ENCODE measurements at places on chromosomes 5 and 9.

DNA sequence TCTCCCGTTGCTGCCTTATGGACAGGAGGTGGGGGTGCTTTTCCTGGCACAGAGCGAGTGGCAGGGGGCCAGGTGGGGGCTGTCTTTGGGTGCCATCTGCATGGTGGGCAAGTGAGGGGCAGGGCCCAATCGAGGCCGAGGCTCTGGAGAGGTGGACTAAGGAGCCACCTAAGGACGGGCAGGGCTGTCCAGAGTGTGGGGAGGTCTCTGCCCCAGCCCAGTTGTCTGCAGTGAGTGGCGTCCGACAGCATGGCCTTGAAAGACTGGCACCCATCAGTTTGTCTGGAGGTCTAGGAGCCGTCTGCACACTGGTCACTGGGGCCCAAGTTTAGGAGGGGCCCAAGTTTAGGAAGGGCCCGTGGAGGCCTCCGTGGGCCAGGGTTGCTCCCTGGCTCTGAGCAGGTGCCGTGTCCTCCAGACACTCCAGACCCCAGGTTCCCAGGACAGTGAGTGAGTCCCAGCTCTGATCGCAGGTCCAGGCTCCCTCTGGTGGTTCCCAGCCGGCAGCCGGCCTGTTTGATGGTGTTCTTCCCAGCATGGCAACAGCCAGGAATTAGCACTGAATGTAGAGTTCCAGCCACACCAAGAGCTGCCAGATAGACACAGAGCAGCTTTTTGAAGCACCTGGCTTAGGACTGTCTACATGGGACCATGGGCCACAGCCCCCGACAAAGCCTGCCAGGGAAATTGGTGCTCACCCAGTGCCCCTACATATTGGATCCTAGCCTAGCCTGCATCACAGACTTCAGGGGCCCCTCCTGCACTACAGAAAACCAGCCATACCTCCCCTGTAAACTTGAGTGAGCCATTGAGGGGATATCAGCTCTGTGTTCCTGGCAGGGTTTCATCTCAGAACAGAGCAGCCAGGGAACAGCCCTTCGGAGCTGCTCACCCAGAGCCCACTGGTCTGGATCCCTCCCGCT lies 120.9 kb downstream of the WNK2 start:
- no peak for DNase-seq

DNA sequence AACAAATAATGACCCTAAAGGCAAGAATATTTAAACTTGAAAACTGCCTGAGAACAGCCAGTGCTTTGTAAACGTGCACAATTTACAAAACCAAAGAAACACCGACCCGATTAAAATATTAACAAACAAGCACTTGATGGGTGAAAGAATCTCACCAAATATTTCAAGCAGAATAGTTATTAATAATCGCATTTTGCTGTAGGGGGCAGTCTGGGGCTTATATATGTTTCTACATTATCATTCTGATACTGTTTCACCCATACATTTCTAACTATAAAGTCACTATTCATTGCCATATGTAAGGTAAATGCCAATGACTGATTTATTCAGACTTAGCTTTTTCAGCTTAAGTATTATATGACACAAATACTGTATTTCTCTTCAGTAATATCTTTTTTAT lies 37.7 kb downstream of the UBAP2 start:
- no peak for DNase-seq

GRCh38 chr9:114499528-114499927 lies 5.7 kb downstream of the WHRN start:
- DNase-seq = no peak

DNA sequence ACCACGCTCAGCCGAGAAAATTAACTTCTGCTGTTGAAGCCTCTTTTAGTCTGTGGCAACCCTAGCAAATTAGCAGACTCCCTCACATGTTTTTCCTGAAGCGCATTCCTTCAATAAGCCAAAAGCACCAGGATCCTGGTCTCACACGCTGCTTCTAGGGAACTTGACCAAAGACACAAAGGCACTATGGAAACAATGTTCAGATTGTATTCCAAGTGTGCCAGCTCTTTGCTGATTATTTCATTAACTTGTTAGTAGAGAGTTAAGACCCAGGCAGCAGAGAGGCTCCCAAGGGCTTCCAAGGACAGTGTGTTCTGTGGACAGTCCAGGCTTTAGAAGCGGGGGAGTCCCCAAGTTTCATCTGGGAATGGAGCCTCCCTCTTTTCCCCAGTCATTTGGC lies 94.4 kb upstream of the BASP1 start:
- no peak for DNase-seq

- DNase-seq = no peak
Observed at GRCh38 chr5:172635038-172635437, 6.0 kb upstream of the NEURL1B start.

GRCh38 chr5:16994565-16994964 lies 58.5 kb upstream of the MYO10 start:
- DNase-seq = no peak

DNA sequence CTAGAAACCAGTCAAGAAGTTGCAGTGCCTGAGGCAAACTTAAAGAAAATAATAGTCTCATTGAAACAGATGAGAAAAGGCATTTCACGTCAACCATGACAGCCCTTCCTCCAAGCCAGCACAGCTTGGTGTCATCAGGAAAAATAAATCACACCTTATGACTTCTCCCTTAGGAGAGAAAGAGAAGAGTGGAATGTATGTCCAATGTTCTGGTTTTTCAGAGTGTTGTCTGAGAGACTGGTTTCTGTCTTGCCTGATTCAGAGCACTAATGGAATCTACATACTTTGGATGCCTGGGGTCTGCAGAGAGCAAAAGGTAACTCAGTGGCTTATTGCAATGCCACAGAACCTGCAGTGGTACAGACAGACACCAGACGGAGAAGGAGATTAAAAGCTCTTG lies 105.5 kb upstream of the PDE4D start:
- no peak for DNase-seq

DNA sequence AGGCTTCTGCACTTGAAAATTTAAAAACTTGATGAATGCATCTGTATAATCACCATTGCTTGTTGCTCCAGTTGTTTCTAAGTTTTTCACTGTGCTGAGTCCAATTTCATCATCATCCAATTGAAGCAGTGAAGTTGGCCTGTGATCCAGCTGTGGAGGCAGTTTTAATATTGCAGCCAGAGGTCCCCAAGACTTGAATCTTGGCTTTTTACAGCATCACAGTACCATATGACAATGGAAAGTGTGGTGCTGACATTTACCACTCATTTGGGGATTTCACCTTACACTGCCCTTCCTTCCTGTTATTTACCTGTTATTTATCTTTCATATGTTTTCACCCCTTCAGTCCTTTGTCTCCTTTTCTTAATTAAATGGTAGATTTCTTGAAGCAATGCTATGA lies 76.2 kb upstream of the SPIN1 start:
- DNase-seq = no peak

- DNase-seq = no peak
Observed at GRCh38 chr9:89372979-89373378, 54.7 kb downstream of the SECISBP2 start.

GRCh38 chr5:134592141-134592746 lies 40.4 kb downstream of the SAR1B start:
- DNase-seq = no peak

DNA sequence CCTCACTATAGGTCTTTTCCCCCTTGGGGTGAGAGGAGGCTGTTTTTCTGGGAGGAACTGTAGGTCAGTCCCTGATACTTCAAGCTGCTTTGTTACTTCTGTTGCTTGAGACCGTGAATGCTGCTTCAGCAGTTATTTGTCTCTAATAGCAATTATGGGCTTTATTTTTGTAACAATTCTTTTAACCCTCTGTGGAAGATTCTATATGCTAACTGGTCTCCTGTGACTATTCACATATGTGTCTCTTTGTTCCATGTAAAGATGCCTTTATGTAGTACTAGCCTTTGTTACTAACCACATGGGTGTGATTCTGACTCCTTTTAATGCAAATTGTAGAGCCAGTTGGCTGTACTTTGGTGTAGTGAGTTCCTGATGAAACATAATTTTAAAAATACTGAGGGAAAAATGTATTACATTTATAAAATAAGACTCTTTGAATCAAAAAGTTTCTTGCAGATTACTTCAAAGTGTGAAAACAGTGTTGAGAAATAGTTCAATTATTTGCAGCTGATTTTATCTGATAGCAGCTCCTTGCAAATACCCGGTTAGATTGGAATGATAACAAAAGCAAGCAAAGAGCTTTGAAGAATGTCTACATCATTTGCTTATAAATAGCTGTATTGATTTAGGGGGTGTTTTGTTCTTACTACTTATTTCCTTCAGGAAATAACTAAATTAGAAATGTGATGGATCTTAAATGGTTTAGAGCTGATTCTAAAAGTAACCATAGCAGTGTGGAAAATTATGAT lies 46.6 kb downstream of the ANGPTL2 start:
- DNase-seq = no peak

DNA sequence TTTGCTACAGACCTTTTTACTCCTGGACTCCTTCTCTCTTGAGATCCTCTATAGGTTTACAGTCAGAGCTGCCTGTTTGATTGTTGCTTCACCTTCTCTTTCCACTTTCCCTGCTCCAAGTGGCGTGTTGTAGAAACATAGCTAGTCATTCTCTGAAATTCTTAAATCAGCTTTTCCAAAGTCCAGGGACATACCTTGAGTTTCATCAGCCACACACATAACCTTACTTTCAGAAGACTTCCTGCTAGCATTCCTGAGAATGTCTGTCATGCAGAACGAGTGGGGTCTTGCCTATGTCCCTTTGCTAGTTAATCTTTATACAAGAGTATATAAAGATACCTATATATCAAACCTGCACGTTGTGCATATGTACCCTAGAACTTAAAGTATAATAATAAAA lies 230.3 kb upstream of the ZNF462 start:
- no peak for DNase-seq

GRCh38 chr5:106521701-106522100 lies 1149.0 kb downstream of the EFNA5 start:
- DNase-seq = no peak

DNA sequence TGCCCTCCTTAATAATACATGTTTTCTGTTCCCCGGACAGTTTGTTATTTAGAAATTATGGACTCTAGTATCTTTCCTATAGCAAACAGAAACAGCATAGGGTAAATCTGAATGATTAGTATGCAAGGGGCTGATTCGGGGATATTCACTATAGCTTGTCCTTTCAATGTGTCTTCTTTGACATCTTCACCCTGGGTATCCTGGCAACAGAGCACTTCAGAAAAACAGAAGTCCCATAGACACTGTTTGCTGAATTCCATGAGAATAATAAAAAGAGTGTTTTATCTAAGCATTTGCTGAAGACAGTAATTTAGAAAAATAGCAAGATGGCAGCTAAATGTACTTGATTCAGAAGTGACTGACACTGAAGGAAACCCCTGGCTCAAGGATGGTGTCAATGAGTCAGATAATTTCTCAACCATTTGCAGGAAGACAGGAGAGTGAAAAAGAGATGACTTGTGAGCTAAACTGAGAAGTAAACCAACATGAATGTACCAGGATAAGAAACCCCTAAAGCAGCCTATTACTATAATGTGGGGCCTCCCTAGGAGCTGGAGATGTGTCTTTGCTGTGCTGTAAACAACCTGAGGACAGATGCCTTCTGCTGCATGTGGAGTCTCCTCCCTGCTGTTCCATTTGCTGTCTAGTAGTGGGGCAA lies 246.2 kb downstream of the MAN2A1 start:
- no peak for DNase-seq

DNA sequence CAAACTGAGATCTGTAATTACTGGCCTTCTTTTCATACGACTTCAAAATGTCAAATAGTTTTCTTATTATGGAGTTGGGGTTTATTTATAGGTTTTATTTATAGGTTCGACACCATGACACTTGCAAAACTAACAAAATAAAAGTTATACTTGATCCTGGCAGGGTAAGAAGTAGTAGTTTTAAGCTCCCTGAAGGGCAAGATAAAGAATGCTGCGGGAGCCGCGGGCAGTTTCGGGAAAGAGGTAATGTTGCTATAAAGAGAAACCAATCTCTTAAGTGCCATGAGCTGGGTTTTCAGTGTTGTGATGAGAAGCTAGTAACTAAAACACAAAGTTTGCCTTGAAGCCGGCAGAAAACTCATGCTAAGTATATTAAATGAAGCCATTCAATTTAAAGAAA lies 24.8 kb downstream of the PTPN3 start:
- DNase-seq = no peak

GRCh38 chr9:110808599-110808980 lies 140.0 kb downstream of the MUSK start:
- DNase-seq = no peak

GRCh38 chr5:59817536-59817935 lies 76.0 kb downstream of the PDE4D start:
- no peak for DNase-seq

DNA sequence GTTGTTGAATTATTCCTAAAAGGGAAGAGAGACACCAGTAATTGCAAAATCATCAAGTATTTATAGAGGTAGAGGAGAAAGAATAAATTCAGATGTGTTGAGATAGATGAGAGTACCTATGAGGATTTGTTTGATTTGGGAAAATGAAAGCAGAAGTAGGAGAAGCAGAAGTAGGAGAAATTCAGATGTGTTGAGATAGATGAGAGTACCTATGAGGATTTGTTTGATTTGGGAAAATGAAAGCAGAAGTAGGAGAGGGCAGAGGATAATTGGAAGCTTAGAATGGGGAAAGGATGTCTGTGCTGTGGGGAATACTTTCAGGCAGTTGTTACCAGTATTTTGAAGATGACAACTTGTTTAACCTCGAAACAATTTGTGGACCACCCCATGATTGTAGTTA lies 35.1 kb upstream of the ZCCHC7 start:
- no peak for DNase-seq

DNA sequence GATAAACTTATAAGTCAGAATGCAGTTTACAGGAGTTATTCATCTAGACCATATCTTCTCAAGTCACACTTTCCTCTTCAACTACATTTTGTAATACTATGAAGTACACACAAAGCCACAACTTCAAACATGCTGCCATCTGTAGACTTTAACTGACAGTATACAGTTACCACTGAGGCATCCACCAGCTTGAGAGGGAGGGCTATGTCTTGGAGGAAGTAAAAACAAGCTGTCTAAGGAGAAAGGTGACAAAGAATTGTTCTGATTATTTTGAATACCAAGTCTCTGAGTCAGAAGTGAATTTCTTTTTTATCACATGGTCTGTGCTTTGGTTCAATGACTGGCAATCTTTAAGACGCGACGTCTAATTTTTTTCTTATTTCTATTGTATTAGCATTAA lies 97.6 kb upstream of the CDH10 start:
- DNase-seq = no peak

GRCh38 chr5:31860726-31861433 lies 221.9 kb downstream of the PDZD2 start:
- DNase-seq = no peak

DNA sequence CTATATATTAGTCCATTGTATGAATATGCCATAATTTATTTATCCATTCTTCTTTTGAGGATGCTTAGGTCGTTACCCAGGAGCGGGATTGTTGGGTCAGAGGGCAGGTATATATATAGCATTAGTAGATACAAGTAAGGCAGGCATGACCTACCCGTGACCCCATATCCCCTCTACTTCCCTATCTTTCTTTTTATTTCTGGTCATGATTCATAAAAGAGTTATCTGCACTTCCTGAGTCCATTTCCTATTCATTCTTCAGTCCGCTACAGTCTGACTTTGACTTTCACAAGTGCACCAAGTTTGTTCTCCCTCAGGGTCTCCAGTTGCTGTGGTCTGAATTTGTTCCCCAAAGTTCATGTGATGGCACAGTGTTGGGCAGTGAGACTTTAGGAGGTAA lies 6.9 kb downstream of the RHOBTB3 start:
- DNase-seq = no peak

GRCh38 chr5:7348168-7348854 lies 47.6 kb upstream of the ADCY2 start:
- no peak for DNase-seq

- DNase-seq = no peak
Observed at GRCh38 chr5:150195736-150196485, 6.0 kb downstream of the SLC6A7 start.
